AG10803 (cell line): ENCODE measurements at places on chromosomes 16 and 17.
A peak's percentile ranks its signal among the peaks of the same experiment; 100 is the strongest.

GRCh38 chr17:21167303-21167702 is 40.5 kb downstream of the DHRS7B start:
- peak; percentile 85 for DNase-seq

DNA sequence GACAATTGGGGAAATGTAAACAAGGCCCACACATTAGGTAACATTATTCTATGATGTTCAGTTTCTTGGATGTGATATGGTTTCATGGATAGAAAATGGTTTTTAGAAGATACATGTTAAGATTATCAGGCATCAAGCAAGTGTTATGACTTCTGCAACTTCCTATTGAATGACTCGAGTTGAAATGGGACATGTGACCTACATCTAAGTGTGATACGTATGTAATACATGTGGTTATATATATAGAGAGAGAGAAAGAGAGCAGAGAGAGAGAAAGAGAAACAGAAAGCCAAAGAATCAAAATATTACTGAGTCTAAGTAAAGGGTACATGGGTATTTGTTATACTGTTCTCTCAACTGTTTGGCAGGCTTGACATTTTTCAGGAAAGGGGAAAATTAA is 1.7 kb downstream of the TMEM170A start:
- no peak for DNase-seq

DNA sequence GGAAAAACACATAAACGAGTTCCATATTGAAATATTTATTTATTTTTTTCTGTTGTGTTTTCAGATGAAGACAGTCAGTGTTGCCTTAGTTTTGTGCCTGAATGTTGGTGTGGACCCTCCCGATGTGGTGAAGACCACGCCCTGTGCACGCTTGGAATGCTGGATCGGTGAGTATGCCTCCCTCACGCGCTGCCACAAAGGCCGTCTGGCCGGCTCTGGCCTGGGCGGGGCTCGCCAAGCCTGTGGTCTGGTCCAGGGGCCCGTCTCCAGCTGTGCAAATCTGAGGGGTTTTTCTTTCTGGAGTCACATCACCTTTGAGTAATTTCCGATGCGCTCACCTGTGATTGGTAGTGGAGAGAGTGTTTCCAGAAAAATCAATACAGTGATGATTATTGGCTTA is 81.0 kb downstream of the RPTOR start:
- no peak for DNase-seq

GRCh38 chr17:61411261-61412142 is 11.9 kb downstream of the TBX2 start:
- DNase-seq: peak; percentile 58

DNA sequence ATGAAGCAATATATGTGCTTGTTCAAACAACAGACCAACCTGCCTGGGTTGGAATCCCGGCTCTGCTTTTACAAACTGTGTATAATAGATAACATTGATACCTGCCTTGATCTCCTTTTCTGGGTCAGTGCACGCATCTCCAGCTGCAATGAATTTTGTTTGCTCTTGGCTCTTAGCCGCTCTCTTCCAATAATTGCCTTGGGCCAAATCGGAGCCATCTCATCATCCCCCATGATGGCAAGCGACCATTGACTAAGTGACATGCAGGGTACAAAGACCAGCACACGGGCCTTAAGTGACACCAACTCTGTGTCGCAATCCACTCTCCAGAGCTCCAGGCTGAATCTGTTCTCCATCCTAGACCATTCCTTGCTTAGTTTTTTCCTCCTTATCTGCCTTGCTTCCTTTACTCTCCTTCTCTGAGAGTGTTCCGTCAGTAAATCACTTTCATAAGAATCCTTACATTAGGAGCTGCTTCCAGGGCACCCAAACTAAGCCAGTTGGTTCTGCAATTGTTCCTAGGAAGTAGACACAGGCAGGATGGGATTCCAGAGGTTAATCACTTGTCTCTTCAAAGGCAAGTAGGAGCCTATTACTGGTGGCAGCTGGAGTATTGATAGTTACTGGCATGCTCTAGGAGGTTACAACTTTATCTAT is 134.2 kb downstream of the ABCA8 start:
- DNase-seq: no peak

- DNase-seq: no peak
Measured at GRCh38 chr17:30137158-30137557, 20.5 kb downstream of the NSRP1 start.

DNA sequence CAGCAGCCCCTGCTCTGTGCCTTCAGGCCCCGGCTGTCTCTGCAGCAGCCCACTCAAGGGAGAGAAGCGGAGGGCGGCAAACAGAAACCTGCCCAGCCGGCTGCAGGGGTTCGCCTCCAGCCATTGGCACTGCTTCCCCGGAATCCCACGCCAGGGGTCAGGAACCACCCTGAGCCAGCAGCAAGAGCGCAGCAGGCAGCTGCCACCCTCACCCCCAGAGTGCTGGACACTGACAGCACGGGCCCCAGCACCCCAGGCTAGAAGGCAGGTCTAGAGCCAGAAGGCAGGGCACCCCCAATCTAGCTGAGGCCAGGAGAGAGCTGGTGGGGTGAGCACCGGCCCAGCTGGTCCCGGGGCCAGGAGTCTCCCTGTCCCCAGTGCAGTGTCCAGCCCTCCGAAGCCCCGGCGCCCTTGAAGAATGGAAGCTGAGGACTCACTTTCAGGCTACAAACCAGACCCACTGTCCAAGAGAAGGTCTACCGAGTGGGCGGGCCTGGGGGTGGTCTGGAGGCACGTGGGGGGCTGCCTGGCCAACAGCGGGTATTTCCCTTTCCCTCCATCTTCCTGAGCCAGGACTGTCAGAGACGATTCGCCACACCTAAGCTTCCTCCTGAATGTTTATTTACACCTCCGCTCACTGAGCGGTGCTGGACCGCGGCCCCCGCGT is 8.4 kb downstream of the UBALD2 start:
- no peak for DNase-seq

DNA sequence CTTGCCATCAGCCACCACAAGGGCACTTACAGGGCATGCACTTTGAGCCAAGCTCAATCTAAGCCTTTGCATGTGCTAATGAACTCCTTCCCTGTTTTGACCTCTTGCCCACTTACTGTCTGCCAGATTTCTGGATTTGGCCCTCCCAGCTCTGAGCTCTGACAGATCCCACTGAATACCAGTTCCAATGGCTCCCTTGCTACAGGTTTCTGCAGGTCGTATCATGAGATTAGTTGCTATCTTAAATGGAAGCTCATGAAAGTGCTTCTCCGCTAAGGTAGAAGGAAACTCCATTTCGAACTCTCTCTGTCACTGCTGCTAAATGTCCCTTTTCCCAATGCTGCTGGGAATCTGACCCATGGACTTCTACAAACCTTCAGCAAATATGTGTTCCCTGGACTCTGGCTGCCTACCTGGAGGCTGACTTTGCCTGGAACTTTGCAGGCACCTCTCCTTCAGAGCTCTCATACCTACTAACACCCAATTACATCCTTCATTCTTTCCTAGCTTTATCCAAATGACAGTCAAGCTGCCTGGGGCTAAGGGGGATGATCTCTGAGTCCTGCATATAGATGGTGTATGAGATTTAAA is 23.5 kb upstream of the TOB1 start:
- DNase-seq: no peak

DNA sequence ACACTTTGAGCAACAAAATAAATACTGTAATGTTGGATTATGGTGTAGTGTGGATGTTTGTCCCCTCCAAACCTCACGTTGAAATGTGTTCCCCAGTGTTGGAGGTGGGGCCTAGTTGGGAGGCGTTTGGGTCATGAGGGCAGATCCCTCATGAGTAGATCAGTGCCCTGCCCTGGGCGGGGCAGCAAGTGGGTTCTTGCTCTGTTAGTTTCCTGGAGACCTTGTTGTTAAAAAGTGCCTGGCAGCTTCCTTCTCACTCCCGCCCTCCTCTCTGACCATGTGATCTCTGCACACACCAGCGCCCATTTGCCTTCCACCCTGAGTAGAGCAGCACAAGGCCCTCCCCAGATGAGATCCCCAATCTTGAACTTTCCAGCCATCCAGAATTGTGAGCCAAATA is 67.7 kb downstream of the MPRIP start:
- no peak for DNase-seq

- DNase-seq: no peak
Measured at GRCh38 chr16:10765772-10766171, 22.1 kb downstream of the NUBP1 start.

DNA sequence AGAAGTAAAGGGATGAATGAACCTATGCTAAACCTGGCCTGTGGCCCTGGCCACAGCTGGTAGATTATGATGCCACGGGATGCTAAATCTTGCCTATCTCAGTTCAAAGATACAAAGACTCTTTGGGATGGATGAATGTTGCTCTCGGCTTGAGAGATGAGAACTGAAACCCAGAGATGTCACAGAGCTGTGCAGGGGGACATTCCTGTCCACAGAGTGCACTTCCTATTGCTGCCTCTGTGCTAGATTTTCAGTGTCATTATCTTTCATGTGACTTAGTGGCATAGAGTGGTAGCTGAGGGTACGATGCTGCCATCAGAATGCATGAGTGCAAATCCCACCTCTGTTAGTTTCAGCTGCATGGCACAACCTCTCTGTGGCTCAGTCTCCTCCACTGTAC is 2.3 kb upstream of the MT1M start:
- DNase-seq: no peak

GRCh38 chr17:72765368-72766153 is 326.9 kb downstream of the SLC39A11 start:
- no peak for DNase-seq

GRCh38 chr16:23670137-23670776 is 8.4 kb upstream of the PLK1 start:
- peak; percentile 86 for DNase-seq

GRCh38 chr17:50363217-50364060 is 9.5 kb downstream of the MRPL27 start:
- DNase-seq: peak; percentile 27

- peak; percentile 86 for DNase-seq
Measured at GRCh38 chr17:41496803-41497484, 7.2 kb upstream of the KRT36 start.

GRCh38 chr16:8756755-8757154 is 40.7 kb downstream of the TMEM186 start:
- DNase-seq: no peak

GRCh38 chr17:11138023-11138422 is 103.0 kb upstream of the SHISA6 start:
- DNase-seq: no peak

GRCh38 chr16:49969091-49970030 is 55.7 kb upstream of the CNEP1R1 start:
- no peak for DNase-seq

DNA sequence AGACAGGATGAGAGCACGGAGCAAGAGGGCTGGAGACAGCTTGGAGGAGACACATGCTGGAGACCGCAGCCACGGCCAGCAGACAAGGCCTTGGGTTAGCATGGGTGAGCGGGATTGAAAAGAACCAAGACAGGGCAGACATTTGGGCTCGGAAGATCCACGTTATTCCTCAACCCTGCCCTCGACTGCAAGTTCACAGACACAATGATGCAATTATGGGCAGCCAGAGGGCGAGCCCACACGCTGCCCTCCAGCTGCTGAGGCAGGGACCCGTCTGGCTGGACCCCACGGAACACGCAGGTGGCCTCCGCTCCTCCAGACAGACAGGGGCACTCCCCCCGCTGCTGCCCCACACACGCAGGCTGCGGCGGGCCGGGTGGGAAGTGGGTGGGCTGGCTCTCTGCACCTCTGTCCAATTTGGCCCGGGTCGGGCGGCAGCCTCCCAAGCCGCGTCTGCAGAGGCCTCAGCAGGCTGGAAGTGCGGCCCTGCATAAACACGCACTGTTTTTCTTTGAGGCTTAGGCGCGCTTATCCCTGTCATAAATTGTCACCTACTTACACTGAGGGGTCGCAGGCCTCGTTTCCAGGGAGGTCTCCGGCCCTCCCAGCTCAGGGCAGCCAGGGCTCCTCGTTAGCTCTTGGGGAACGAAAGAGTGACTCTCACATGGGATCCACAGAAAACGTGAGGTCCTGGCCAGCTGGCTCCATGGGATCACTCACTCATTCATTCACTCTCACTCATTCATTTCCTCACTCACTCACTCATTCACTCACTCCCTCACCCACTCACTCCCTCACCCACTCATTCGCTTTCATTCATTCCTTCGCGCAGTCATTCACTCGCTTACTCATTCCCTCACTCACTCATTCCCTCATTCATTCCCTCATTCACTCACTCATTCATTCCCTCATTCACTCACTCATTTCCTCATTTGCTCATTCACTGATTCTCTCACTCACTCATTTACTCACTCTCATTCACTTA is 303.9 kb downstream of the C16orf95 start:
- DNase-seq: no peak

- DNase-seq: no peak
Measured at GRCh38 chr17:76262732-76263344, 2.3 kb upstream of the UBALD2 start.

DNA sequence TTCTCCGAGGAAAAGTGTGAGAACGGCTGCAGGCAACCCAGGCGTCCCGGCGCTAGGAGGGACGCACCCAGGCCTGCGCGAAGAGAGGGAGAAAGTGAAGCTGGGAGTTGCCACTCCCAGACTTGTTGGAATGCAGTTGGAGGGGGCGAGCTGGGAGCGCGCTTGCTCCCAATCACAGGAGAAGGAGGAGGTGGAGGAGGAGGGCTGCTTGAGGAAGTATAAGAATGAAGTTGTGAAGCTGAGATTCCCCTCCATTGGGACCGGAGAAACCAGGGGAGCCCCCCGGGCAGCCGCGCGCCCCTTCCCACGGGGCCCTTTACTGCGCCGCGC is at the start of gene ERBB2:
Gene ERBB2, plus strand, starts transcription at position 247 of the 330 bp plus-strand sequence. CDS start 175 bp downstream, outside the sequence.
- peak; percentile 80 for DNase-seq

DNA sequence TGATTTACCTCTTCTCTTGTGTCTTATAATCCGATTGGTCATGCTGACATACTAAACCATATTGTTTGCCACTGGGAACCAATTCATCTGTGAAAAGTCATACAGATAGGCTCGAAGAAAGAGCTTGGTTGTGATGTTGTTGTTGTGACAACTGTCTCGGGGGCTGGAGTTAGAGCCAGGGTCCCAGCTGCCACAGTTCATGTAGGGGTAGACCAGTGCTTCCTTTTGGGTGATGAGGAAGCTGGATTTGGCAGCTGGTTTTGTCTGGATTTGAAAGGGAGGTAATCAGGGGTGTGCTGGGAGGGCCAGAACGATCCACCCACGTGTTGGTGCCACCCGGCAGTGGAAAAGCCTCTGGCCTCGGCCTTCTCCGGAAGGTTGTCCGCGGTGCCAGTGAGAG is 438.1 kb downstream of the WWOX start:
- DNase-seq: no peak

GRCh38 chr16:68187505-68187904 is 48.4 kb downstream of the ESRP2 start:
- no peak for DNase-seq

DNA sequence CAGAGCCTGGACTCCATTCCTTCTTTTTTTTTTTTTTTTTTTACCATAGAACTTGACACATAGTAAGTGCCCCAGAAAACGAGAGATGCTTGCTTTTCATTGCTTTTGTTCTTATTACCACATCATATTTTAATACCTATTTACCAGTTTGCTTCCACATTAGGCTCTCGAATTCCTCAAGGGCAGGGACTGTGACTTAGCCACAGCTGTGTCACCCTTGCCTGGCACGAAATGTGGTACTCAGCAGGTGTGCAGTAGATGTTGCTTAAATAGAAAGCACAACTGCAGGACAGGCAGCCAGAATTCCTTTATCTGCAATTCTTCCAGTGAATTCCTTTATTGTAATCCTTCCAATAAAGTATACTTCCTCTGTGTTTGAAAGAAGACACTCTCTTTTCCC is 393.0 kb downstream of the HAPSTR1 start:
- no peak for DNase-seq

GRCh38 chr17:349666-350065 is 2.9 kb downstream of the RPH3AL start:
- no peak for DNase-seq
